HFF-Myc (cell line): ENCODE measurements at places on chromosomes 5 and 9.

GRCh38 chr5:100761192-100761591, 141.9 kb downstream of the ST8SIA4 start:
- no peak for DNase-seq

DNA sequence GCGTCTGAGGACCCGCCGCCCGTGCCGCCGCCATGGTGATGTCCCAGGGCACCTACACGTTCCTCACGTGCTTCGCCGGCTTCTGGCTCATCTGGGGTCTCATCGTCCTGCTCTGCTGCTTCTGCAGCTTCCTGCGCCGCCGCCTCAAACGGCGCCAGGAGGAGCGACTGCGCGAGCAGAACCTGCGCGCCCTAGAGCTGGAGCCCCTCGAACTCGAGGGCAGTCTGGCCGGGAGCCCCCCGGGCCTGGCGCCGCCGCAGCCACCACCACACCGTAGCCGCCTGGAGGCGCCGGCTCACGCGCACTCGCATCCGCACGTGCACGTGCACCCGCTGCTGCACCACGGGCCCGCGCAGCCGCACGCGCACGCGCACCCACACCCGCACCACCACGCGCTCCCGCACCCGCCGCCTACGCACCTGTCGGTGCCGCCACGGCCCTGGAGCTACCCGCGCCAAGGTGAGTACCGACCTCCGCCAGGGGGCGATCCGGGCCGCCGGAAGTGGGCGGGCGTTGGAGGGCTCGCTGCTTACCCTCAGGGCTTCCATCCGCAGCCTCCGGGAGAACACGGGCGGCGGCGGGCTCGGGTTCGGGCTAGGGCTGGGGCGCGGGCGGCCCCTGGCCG, 8.5 kb downstream of the PRR7 start:
- DNase-seq, result no peak

DNA sequence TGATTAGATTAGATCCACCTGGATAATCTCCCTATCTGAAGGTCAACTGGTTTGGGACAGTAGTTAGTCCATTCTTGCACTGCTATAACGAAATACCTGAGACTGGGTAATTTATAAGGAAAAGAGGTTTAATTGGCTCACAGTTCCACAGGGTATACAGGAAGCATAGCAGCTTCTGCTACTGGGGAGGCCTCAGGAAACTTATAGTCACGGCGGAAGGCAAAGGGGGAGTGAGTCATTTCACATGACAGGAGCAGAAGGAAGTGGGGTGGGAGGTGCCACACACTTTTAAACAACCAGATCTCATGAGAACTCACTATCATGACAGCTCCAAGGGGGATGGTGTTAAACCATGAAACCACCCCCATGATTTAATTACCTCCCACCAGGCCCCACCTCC, 9.9 kb downstream of the C9orf40 start:
- no peak for DNase-seq

GRCh38 chr9:106075236-106075959, 381.1 kb downstream of the TMEM38B start:
- no peak for DNase-seq

- DNase-seq, result no peak
These were observed 190.0 kb downstream of the MED10 start for GRCh38 chr5:6188344-6188743.

- no peak for DNase-seq
These were observed 30.8 kb downstream of the BTF3 start for GRCh38 chr5:73529081-73529480.

GRCh38 chr5:148224117-148224742, 14.1 kb upstream of the MARCOL start:
- no peak for DNase-seq

GRCh38 chr5:136516637-136517036, 151.3 kb upstream of the TRPC7 start:
- DNase-seq, result no peak

- DNase-seq, result no peak
These were observed 24.5 kb upstream of the EXOC3 start for GRCh38 chr5:418162-419121.

- DNase-seq, result no peak
These were observed 234.4 kb upstream of the GRAMD2B start for GRCh38 chr5:126188804-126189203.
